ENCODE measurements at places on chromosomes 6 and 20. TPM values are rescaled to one million over a fixed set of nuclear protein-coding genes. Genes with fewer than 3 reads are reported as not detected.

- no peaks in the 10 kb centered on the region for H3K4me1 ChIP-seq
- H3K36me3 ChIP-seq = no peaks in the 10 kb centered on the region
- no peaks in the 10 kb centered on the region for H3K27me3 ChIP-seq
- no peak for DNase-seq
- H3K27ac ChIP-seq = no peak overlapping the region
These were observed 706 bp downstream of the DDO start for GRCh38 chr6:110414669-110415068.

The TP53TG5 gene
- not detected for total RNA-seq

DNA sequence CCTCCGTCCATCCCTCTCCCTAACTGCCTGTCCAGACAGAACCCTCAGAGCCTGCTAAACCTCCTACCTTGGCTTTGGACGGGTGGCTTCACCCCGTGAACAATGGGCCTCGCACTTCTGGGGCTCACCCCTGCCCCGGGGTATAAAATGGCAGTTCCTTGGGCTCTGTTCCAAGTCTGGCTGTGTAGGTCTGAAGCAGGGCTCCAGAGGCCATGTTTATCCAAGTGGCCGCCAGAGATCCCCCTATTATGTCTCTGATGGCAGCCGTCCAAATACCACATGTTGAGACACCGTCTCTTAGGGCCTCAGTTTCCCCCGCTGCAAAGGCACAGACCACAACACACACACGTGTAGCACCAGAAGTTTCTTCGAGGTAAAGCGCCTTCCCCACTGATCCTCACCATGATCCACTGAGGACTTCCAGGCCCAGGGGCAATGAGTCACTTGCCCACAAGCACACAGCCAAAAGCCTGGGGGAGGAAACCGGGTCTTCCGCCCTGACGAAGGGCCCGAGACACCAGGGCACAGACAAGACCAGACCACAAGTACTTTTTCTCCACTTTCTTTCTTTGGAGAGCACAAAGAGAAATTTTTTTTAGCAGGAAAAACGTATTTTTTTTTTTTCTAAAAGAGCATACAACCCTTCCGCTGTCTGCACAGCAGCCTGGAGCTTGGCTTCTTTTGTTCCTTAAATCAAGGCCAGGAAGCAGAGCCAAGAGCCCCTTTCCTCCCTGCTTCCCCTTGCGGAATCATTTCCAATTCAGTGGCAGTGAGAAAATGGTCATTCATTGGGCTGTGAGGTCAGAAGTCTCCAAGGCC lies 11.8 kb downstream of the CPNE5 start:
- H3K27ac ChIP-seq = no peak overlapping the region
- H3K27me3 ChIP-seq = no peaks in the 10 kb centered on the region
- no peak for DNase-seq
- no peaks in the 10 kb centered on the region for H3K36me3 ChIP-seq

DNA sequence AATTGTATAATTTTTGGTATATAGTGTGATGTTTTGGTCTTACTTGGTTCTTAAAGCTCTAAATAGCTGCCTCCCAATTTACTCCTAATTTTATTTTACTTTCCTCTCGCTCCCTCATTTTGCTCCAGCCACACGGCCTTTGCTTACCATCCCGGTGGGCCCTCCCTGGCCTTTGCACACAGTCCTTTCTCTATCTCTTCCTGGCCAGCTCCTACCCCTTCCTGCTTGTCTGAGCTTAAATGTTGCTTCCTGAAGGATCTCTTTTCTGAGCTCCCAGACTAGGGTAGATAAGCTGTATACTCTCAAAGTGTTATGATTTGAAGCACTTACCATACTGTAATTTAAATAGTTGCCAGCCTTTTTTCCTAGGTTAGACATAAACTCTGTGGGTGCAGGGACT lies 121.7 kb downstream of the UTRN start:
- H3K4me1 ChIP-seq = peaks cover 23% of the 10 kb centered on the region
- DNase-seq = no peak
- H3K27me3 ChIP-seq = no peaks in the 10 kb centered on the region
- no peak overlapping the region for H3K4me3 ChIP-seq
- peaks cover 7% of the 10 kb centered on the region for H3K36me3 ChIP-seq

The OPN5 gene
- total RNA-seq = not detected

DNA sequence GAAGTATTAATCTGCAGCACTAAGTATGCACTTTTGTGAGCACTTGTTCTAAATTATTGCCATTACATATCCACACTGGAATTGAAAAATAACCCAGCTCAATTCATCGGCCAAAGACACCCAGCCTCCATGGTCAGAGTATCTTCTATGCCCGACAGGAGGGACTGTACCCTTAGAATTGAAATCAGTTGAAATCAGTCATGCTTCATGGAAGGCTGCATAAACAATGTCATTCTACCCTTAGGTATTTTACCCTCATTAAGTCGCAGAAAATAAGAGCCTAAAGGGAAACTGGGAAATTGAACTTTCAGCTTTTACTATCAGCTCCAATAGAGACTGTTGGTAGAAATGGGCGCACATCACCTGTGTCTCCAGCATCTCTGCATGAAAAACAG lies 2.9 kb upstream of the RAMACL start:
- no peak overlapping the region for H3K4me3 ChIP-seq
- H3K27ac ChIP-seq = no peak overlapping the region
- H3K36me3 ChIP-seq = no peaks in the 10 kb centered on the region
- DNase-seq = no peak
- no peaks in the 10 kb centered on the region for H3K27me3 ChIP-seq

The ZFP57 gene
- not detected for total RNA-seq

GRCh38 chr6:151390851-151391470 lies 398 bp downstream of the ZBTB2 start:
- H3K36me3 ChIP-seq = no peaks in the 10 kb centered on the region
- peaks cover 70% of the 10 kb centered on the region for H3K4me1 ChIP-seq
- peak; percentile 87 for DNase-seq
- peak overlapping the region; percentile 86 for H3K4me3 ChIP-seq
- H3K27ac ChIP-seq = peak overlapping the region; percentile 83
- no peaks in the 10 kb centered on the region for H3K27me3 ChIP-seq

GRCh38 chr6:152696522-152696921 lies 1.2 kb upstream of the MYCT1 start:
- no peak overlapping the region for H3K27ac ChIP-seq
- H3K36me3 ChIP-seq = no peaks in the 10 kb centered on the region
- no peaks in the 10 kb centered on the region for H3K4me1 ChIP-seq
- H3K4me3 ChIP-seq = no peak overlapping the region
- no peak for DNase-seq
- H3K27me3 ChIP-seq = no peaks in the 10 kb centered on the region

- no peaks in the 10 kb centered on the region for H3K4me1 ChIP-seq
- no peaks in the 10 kb centered on the region for H3K27me3 ChIP-seq
- H3K4me3 ChIP-seq = no peak overlapping the region
- DNase-seq = no peak
These were observed 55.7 kb downstream of the LYRM4 start for GRCh38 chr6:5205035-5205507.

- H3K27me3 ChIP-seq = no peaks in the 10 kb centered on the region
- no peak overlapping the region for H3K27ac ChIP-seq
- H3K4me3 ChIP-seq = no peak overlapping the region
- H3K4me1 ChIP-seq = no peaks in the 10 kb centered on the region
- H3K36me3 ChIP-seq = no peaks in the 10 kb centered on the region
These were observed 130.2 kb downstream of the HTR1B start for GRCh38 chr6:77332915-77333623.

GRCh38 chr6:139051396-139052060 lies 23.0 kb downstream of the ABRACL start:
- H3K27me3 ChIP-seq = no peaks in the 10 kb centered on the region
- H3K36me3 ChIP-seq = no peaks in the 10 kb centered on the region
- DNase-seq = no peak
- H3K4me3 ChIP-seq = no peak overlapping the region
- H3K27ac ChIP-seq = no peak overlapping the region
- no peaks in the 10 kb centered on the region for H3K4me1 ChIP-seq

DNA sequence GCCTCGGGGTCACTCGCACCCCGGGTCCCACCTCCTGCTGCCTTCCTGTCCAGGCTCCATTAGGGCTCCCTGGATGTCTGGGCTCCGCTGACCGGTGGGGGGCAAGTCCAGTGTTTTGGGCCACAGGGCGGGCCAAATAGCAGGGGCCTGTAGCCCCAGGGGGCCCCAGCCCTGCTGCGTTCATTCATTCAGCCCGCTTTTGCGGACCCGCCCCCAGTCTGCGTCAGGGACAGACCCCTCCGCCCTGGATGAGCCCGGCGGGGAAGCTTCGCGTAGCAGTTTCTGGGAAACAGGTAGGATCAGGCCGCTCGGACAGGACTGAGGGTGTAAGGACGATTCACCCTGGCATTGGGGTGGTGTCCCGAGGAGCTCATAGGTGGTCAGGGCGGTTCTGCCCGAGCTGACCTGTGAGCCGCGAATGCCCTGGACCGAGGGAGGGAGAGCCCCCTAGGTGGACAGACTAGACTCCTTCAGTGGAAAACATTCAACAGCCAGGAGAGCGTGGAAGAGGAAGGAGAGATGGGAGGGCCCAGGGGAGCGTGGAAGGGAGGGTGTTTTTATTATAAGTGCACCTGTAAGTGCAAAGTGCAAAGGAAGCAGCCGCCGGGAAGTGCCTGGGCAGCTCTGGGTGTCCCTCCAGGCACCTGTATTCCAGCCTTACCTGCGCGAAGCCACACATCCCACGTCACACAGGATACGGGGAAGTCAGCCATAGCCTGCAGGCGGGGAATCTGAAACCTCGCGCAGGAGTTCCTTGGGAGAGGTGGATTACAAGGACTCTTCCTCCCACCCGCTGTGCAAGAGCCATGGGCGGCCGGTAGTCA lies 662 bp downstream of the ENTPD6 start:
- H3K4me3 ChIP-seq = peak overlapping the region; percentile 85
- no peaks in the 10 kb centered on the region for H3K27me3 ChIP-seq
- H3K36me3 ChIP-seq = no peaks in the 10 kb centered on the region

The POU5F1 gene
- not detected for total RNA-seq

- no peak overlapping the region for H3K27ac ChIP-seq
- DNase-seq = no peak
- H3K36me3 ChIP-seq = no peaks in the 10 kb centered on the region
- no peak overlapping the region for H3K4me3 ChIP-seq
- no peaks in the 10 kb centered on the region for H3K27me3 ChIP-seq
These were observed 368.1 kb upstream of the JARID2 start for GRCh38 chr6:14877758-14878157.

GRCh38 chr20:46400253-46400652 lies 6.2 kb downstream of the ELMO2 start:
- no peak for DNase-seq
- H3K36me3 ChIP-seq = peaks cover 19% of the 10 kb centered on the region
- H3K4me1 ChIP-seq = peaks cover 69% of the 10 kb centered on the region
- H3K27me3 ChIP-seq = no peaks in the 10 kb centered on the region

The GNAS-AS1 gene
- total RNA-seq = 1.1 TPM

DNA sequence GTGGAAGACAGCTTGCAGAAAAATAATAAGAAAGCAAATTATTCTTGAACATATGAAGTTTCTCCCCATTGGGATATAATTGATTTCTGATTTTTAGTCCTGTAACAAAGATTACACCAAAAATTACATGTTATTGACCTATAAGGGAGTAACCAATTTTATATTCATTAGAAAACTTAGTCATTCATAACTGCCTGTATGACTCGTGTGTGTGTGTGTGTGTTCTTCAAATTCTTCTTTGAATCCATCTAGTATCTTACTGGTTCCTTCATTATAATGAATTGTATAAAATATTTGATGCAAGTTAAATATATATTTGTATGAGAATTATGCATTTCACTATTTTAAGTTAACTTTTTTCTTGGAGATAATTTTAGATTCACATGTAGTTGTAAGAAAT lies 310.4 kb downstream of the HAO1 start:
- DNase-seq = no peak
- H3K4me3 ChIP-seq = no peak overlapping the region
- H3K4me1 ChIP-seq = no peaks in the 10 kb centered on the region
- H3K36me3 ChIP-seq = no peaks in the 10 kb centered on the region
- no peaks in the 10 kb centered on the region for H3K27me3 ChIP-seq
- no peak overlapping the region for H3K27ac ChIP-seq

- DNase-seq = no peak
- H3K27me3 ChIP-seq = no peaks in the 10 kb centered on the region
- no peaks in the 10 kb centered on the region for H3K4me1 ChIP-seq
- H3K4me3 ChIP-seq = no peak overlapping the region
These were observed 40.0 kb downstream of the PLG start for GRCh38 chr6:160742090-160742489.

DNA sequence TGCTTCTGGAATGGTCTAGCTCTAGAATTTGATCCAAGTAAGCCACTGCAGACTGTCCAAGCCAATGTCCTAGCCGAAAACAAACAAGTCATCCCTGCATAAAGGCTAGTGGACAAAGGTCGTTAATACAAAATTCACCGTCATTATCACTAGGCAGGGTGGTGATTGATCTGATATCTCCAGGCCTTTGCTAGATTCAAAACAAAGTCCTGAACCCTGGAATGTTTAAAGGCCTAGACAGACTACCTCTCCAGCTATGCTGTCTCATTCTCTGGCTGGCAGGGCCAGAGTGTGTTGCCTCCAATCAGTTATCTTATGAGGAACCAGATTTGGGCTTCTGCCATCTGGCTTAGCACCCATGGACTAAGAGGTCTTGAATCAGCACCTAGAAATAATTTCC lies 38.3 kb downstream of the MAP7 start:
- H3K4me1 ChIP-seq = peaks cover 6% of the 10 kb centered on the region
- no peaks in the 10 kb centered on the region for H3K36me3 ChIP-seq
- H3K27ac ChIP-seq = no peak overlapping the region
- H3K4me3 ChIP-seq = no peak overlapping the region
- no peak for DNase-seq

The OR2J3 gene
- not detected for total RNA-seq

- no peak overlapping the region for H3K4me3 ChIP-seq
- H3K36me3 ChIP-seq = no peaks in the 10 kb centered on the region
- no peaks in the 10 kb centered on the region for H3K27me3 ChIP-seq
- DNase-seq = no peak
- no peaks in the 10 kb centered on the region for H3K4me1 ChIP-seq
These were observed 221.6 kb upstream of the HS3ST5 start for GRCh38 chr6:114564302-114564933.

The SLC2A10 gene
- not detected for total RNA-seq

The RREB1 gene
- total RNA-seq = 43.0 TPM

- no peaks in the 10 kb centered on the region for H3K27me3 ChIP-seq
- no peak overlapping the region for H3K4me3 ChIP-seq
- H3K27ac ChIP-seq = no peak overlapping the region
- DNase-seq = no peak
- no peaks in the 10 kb centered on the region for H3K36me3 ChIP-seq
These were observed 172.9 kb upstream of the CDYL start for GRCh38 chr6:4603291-4603690.

DNA sequence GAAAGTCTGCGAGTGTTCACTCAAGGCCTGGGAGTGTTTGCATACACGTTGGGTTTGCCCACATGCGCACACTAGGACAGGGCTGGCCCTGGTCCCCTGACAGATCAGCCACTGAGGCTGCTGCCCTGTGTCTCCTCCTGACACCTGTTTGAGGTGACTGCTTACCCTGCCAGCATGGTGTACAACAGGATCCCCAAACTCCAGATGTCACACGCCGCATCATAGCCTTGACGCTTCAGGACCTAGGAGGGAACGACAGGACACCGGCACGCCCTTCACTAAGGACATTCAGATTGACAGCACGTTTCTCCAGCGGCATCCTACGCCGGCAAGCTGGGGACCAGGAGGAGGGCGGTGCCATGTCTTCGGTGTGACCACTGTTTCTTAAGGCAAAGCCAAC lies 37.0 kb upstream of the MPC1 start:
- DNase-seq = no peak
- peak overlapping the region; percentile 42 for H3K27ac ChIP-seq
- no peaks in the 10 kb centered on the region for H3K27me3 ChIP-seq
- peaks cover 70% of the 10 kb centered on the region for H3K4me1 ChIP-seq
- no peak overlapping the region for H3K4me3 ChIP-seq
- H3K36me3 ChIP-seq = no peaks in the 10 kb centered on the region

All from CD4-positive, alpha-beta memory T cell (primary cell).